ENCODE measurements at places on chromosomes 11 and 22. TPM values are rescaled to one million over a fixed set of nuclear protein-coding genes. Genes with fewer than 3 reads are reported as not detected.
A peak's percentile ranks its signal among the peaks of the same experiment; 100 is the strongest.

DNA sequence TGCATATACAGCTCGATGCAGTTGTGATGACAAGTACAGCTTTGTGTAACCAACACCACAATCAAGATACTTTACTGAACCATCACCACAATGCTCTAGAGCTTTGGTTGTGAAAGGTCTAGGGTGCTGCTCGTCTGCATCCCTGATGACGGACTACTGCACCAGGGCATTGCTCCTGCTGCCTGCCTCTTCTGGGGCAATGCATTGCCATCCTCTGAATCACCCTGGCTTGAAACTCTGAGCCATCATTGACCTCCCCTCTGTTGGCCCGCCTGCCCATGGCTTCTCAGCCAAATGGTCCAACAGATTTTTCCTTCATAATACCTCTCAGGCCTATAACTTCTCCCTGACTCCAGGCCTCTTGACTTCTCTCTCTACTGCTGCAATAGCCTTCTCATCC, 77.4 kb upstream of the CSNK2A3 start:
- no peak overlapping the region for H3K4me3 ChIP-seq
- H3K27ac ChIP-seq = no peak overlapping the region
- DNase-seq = no peak
- peaks cover 15% of the 10 kb centered on the region for H3K4me1 ChIP-seq
- H3K36me3 ChIP-seq = peaks cover 32% of the 10 kb centered on the region

- no peaks in the 10 kb centered on the region for H3K36me3 ChIP-seq
- H3K27me3 ChIP-seq = no peaks in the 10 kb centered on the region
- peaks cover 13% of the 10 kb centered on the region for H3K4me1 ChIP-seq
- no peak for DNase-seq
Observed at GRCh38 chr11:47924184-47924691, 56.1 kb upstream of the PTPRJ start.

GRCh38 chr11:102325088-102325487, 7.8 kb downstream of the BIRC3 start:
- H3K4me3 ChIP-seq = no peak overlapping the region
- no peaks in the 10 kb centered on the region for H3K36me3 ChIP-seq
- no peaks in the 10 kb centered on the region for H3K27me3 ChIP-seq
- H3K27ac ChIP-seq = no peak overlapping the region

- no peak for DNase-seq
- H3K27ac ChIP-seq = no peak overlapping the region
- no peak overlapping the region for H3K4me3 ChIP-seq
- no peaks in the 10 kb centered on the region for H3K27me3 ChIP-seq
Observed at GRCh38 chr22:20185750-20186149, 34.9 kb upstream of the CCDC188 start.

DNA sequence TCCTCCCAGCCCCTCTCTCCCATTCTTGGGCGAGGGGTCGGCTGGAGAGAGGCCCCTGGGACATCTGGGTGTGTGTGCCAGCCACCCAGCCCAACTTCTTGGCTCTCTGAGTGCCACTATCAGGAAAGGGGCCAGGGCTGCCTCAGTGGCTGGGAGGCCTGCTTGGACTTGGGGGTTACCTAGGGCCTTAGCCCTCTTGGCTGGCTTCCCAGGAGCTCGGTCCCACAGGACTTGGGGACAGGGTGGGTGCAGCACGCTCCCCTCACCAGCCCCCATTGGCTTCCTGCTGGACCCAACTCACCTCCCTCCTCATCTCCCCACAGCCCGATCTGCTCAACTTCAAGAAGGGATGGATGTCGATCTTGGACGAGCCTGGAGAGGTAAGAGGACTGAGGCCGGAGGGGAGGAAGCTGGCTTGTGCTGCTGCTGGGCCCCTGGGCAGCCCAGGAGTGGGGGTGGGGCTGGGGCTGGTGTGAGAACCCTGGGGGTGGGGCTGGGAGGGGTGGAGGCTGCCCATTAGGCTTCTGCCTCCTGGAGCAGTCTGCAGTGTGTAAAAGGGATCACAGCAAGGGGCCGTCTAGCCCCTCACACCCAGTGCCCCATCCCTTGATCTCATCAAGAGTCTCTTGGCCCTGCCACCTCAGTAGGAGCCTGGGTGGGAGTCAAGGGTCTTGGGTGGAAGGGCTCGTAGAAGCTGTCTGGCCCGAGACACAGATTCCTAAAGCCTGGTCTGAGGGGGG, 54.8 kb downstream of the TRIOBP start:
- peaks cover 13% of the 10 kb centered on the region for H3K36me3 ChIP-seq
- no peaks in the 10 kb centered on the region for H3K27me3 ChIP-seq
- H3K4me3 ChIP-seq = no peak overlapping the region
- DNase-seq = no peak
- H3K27ac ChIP-seq = peak overlapping the region; percentile 97

The SHANK3 gene
- total RNA-seq = 14.4 TPM

The TRIM49 gene
- total RNA-seq = not detected

Measured in sigmoid colon (tissue), 7 donors.